RWPE2 (cell line): ENCODE measurements at places on chromosomes 7 and 10.
A peak's percentile ranks its signal among the peaks of the same experiment; 100 is the strongest.

DNA sequence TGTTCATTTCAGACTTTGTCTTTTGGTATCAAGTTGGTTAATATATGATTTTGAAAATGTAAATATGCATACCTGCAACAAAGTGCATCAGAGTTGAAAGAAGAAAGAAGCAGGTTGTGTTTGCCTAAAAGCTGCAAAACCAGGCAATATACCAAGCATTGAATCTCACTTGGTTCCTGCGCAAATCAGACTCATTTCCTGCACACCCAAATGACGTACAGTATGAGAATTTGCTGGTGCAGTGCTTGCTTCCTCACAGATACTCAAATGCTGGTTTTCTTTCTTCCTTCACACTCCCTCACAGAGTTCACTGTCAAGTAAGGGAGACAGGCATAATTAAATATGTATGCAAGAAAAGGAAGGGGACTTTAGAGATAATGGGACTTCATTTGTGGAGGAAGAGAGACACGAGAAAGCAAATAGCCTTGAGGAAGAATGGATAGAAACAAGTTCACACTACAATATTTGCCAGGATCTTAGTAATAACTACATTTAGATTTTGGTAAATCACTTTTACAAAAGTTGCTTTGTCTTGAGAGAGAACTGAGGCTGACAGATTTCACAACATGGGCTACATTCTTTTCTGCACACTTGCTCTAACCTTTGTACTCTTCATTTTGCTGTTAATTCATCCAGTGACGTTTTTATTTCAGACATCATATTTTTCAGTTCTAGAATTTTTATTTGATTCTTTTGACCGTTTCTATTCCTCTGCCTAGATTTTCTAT is 56.9 kb upstream of the AOAH start:
- no peaks in the 10 kb centered on the region for H3K4me1 ChIP-seq
- no peak overlapping the region for H3K27ac ChIP-seq
- no peaks in the 10 kb centered on the region for H3K27me3 ChIP-seq
- DNase-seq: no peak

- no peak for DNase-seq
- peaks cover 15% of the 10 kb centered on the region for H3K4me1 ChIP-seq
- no peaks in the 10 kb centered on the region for H3K36me3 ChIP-seq
- no peak overlapping the region for H3K27ac ChIP-seq
- no peaks in the 10 kb centered on the region for H3K27me3 ChIP-seq
Measured at GRCh38 chr7:132112657-132113056, 463.6 kb downstream of the PLXNA4 start.

DNA sequence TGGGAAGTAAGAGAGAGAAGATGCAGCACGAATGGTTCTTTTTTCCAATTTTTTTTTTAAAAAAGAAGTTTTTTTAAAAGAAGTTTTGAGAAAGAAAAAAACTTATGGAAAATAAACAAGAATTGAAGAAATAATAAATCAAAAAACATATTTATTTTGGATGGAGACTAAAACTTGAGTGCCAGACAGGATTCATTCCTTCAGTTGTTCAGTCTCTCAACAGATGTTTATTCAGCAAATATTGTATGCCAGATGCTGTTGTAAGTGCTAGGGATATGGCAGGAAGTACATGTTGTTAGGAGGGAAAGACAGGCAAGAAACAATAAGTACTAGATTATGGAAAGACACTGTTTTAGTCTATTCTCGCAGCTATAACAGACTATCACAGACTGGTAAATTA is 750.7 kb upstream of the PHF14 start:
- H3K4me3 ChIP-seq: no peak overlapping the region
- H3K36me3 ChIP-seq: no peaks in the 10 kb centered on the region
- H3K4me1 ChIP-seq: no peaks in the 10 kb centered on the region
- no peak overlapping the region for H3K27ac ChIP-seq
- H3K27me3 ChIP-seq: no peaks in the 10 kb centered on the region

GRCh38 chr10:105840288-105840770 is 1199.2 kb downstream of the SORCS3 start:
- no peaks in the 10 kb centered on the region for H3K27me3 ChIP-seq
- H3K4me3 ChIP-seq: no peak overlapping the region
- H3K4me1 ChIP-seq: peaks cover 3% of the 10 kb centered on the region
- H3K36me3 ChIP-seq: no peaks in the 10 kb centered on the region
- no peak for DNase-seq

DNA sequence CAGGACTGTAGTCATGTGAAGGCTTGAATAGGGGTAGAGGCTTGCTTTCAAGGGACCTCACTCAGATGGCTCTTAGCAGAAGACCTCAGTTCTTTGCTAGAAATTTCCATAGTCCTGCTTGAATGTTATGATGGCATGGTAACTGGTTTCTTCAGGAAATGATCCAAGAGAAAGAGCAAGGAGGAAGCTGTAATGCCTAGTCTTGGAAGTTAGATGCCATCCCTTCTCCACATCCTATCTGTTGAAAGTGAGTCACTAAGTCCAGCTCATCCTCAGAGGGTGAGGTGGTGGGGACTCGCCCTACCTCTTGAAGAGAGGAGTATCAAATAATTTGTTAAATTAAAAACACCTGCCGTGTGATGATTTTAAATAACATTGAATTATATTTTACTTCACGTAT is 4.6 kb downstream of the MGAM start:
- no peak for DNase-seq
- peaks cover 18% of the 10 kb centered on the region for H3K4me1 ChIP-seq
- H3K27ac ChIP-seq: no peak overlapping the region
- H3K27me3 ChIP-seq: no peaks in the 10 kb centered on the region
- H3K4me3 ChIP-seq: no peak overlapping the region

DNA sequence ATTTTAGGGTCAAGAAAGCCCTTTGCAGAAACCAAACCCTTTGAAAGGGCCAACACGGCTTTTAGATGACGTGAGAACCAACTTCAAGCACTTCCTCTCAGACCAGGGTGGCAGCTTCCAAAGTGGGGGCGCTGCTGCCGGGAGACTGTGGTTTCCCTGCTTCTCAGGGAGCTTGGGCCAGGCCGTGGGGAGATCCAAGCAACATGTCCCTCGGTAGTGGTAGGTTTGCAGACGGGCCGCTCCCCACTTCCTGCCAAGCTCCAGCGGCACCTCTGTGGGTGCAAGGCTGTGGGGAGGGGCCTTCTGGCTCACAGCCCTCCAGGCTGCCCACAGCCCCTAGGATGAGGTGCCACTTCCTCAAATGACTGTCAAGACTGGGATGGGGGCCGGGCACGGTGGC is 132.4 kb downstream of the FAM53B start:
- no peak for DNase-seq
- no peak overlapping the region for H3K27ac ChIP-seq
- H3K4me1 ChIP-seq: no peaks in the 10 kb centered on the region

- no peak overlapping the region for H3K4me3 ChIP-seq
- DNase-seq: no peak
- no peaks in the 10 kb centered on the region for H3K36me3 ChIP-seq
- no peaks in the 10 kb centered on the region for H3K4me1 ChIP-seq
- no peaks in the 10 kb centered on the region for H3K27me3 ChIP-seq
Measured at GRCh38 chr7:138355254-138355653, 104.8 kb upstream of the TRIM24 start.

DNA sequence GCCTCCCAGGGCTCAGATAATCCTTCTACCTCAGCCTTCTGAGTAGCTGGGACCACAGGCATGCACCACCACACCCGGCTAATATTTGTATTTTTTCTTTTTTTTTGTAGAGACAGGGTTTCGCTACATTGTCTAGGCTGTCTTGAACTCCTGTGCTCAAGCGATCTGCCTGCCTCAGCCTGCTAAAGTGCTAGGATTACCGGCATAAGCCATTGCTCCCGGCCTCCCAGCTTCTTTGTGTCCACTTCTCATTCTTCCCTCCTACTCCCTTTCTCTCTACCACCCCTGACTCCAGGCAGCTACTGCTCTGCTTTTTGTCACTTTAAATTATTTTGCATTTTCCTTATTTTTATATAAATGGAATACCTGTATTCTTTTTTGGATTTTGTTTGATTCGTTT is 83.4 kb downstream of the PALS2 start:
- H3K27me3 ChIP-seq: no peaks in the 10 kb centered on the region
- peaks cover 2% of the 10 kb centered on the region for H3K4me1 ChIP-seq
- H3K4me3 ChIP-seq: no peak overlapping the region
- H3K36me3 ChIP-seq: no peaks in the 10 kb centered on the region
- DNase-seq: no peak
- no peak overlapping the region for H3K27ac ChIP-seq

- H3K36me3 ChIP-seq: no peaks in the 10 kb centered on the region
- H3K27ac ChIP-seq: no peak overlapping the region
- H3K4me1 ChIP-seq: no peaks in the 10 kb centered on the region
- H3K4me3 ChIP-seq: no peak overlapping the region
- DNase-seq: no peak
Measured at GRCh38 chr10:100303724-100304319, 17.3 kb upstream of the BLOC1S2 start.

DNA sequence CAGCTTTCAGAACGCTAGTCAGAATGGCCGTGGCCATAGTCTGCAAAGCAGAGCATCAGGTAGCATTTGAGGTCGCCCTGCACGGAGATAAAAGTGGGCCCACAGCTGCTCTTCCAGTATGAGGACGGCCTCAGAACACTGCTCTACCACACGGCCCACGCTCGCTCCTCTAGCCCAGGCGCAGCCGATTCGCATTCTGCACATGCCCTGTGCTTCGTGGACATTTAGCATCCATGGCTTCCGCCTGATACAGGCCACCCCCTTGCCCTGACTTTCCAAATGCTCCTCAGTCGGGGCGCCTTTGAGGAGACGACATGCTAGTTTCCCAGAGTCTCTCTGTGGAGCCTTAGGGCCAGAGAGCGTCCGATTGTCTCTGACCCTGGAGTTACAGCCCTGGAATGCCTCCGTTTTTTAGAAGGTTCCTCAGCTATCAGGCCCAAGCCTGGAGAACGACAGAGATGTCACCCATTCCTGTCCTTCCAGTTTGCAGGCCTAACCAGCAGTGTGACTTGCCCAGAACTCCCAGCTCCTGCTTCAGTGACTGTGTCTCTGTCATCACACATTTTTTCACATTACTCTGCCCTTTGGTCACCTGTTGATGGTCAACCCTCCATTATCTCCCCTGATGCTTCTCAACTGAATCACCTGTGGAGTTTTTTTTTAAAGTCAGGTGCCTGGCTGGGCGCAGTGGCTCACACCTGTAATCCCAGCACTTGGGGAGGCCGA is 14.3 kb downstream of the STRA8 start:
- H3K4me3 ChIP-seq: no peak overlapping the region
- no peak for DNase-seq
- no peaks in the 10 kb centered on the region for H3K27me3 ChIP-seq
- H3K27ac ChIP-seq: no peak overlapping the region
- no peaks in the 10 kb centered on the region for H3K4me1 ChIP-seq

DNA sequence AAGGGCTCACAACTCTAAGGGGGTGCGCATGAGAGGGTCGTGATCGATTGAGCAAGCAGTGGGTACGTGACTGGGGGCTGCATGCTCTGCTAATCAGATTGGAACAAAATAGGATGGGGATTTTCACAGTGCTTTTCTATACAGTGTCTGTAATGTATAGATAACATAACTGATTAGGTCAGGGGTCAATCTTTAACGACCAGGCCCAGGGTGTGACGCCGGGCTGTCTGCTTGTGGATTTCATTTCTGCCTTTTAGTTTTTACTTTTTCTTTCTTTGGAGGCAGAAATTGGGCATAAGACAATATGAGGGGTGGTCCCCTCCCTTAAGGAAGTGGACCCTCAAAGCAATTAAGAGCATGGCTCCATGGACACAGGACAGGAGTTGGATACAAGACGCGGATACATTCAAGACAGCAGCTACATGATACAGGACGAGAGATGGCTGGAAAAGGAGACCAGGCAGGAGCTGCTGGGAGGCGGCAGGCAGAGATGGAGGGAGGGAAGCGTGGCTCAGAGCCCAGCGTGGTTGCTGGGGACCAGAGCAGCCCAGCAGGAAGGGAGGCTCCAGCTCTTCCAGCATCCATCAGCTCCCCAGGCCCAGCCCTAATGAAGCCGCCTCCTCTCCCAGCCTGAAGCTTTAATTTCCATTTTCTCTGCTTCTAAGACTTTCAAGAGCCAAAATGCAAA is 31.6 kb downstream of the GSDME start:
- H3K4me1 ChIP-seq: peaks cover 12% of the 10 kb centered on the region
- no peaks in the 10 kb centered on the region for H3K27me3 ChIP-seq
- no peak overlapping the region for H3K4me3 ChIP-seq
- peaks cover 9% of the 10 kb centered on the region; the same call in 1 of the 2 replicates for H3K36me3 ChIP-seq

DNA sequence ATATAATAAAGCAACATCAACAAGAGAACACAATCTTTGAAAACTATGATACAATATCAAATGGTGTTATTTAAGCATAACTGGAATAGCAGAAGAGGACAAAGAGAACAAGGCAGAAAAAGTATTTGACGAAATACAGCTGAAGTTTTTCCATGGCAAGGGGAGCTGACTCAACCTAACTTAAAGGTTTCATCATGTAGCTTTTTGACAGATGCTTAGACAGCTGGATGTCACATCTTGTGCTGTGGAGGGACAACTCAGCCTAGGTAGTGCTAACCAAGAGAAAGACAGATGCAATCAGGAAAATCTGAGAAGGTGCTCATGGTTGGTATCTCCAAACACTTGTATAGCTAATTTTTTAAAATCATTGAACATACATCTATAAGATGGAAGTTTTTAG is 208.2 kb downstream of the TFEC start:
- no peak for DNase-seq
- H3K4me1 ChIP-seq: no peaks in the 10 kb centered on the region
- H3K27ac ChIP-seq: no peak overlapping the region
- no peaks in the 10 kb centered on the region for H3K27me3 ChIP-seq
- H3K4me3 ChIP-seq: no peak overlapping the region
- H3K36me3 ChIP-seq: no peaks in the 10 kb centered on the region

DNA sequence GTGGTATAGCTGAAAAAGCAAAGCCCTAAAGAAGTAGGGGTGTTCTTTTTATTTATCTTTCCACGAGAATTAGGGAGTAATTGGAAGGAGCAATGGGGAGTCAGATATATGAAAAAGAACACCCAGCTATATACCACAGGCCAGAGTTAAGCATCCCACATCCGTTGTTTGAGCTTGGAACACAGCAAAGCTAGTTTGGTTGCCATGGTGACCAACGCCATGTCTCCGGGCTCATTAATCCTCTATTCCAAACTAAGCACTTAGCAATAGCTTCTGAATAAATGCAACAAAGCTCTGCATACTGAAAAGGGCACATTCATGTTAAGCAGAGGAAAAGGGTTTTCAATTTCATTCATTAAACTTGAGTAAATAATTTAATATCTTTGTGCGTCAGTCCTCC is 23.5 kb downstream of the ASB4 start:
- no peak overlapping the region for H3K4me3 ChIP-seq
- H3K27ac ChIP-seq: no peak overlapping the region
- H3K4me1 ChIP-seq: no peaks in the 10 kb centered on the region
- no peaks in the 10 kb centered on the region for H3K27me3 ChIP-seq
- H3K36me3 ChIP-seq: no peaks in the 10 kb centered on the region

- no peak for DNase-seq
- H3K27ac ChIP-seq: no peak overlapping the region
- peaks cover 3% of the 10 kb centered on the region for H3K4me1 ChIP-seq
- no peaks in the 10 kb centered on the region for H3K27me3 ChIP-seq
- H3K4me3 ChIP-seq: no peak overlapping the region
Measured at GRCh38 chr10:43124094-43124521, 14.1 kb upstream of the CSGALNACT2 start.

GRCh38 chr10:131751827-131752775 is 148.7 kb upstream of the PPP2R2D start:
- H3K36me3 ChIP-seq: no peaks in the 10 kb centered on the region
- H3K4me3 ChIP-seq: no peak overlapping the region
- H3K27ac ChIP-seq: no peak overlapping the region
- no peaks in the 10 kb centered on the region for H3K27me3 ChIP-seq
- no peaks in the 10 kb centered on the region for H3K4me1 ChIP-seq
- peak; percentile 32 for DNase-seq
